Stimulated activated CD4-positive, alpha-beta T cell treated with anti-CD3 and anti-CD28 coated beads, Interleukin-1b, Interleukin-23, amount 100 ng/mL, for 48 hours (primary cell): ENCODE measurements at places on chromosomes 3 and 15.

GRCh38 chr3:197953325-197953724 lies 3.3 kb downstream of the RPL35A start:
- DNase-seq, result no peak

DNA sequence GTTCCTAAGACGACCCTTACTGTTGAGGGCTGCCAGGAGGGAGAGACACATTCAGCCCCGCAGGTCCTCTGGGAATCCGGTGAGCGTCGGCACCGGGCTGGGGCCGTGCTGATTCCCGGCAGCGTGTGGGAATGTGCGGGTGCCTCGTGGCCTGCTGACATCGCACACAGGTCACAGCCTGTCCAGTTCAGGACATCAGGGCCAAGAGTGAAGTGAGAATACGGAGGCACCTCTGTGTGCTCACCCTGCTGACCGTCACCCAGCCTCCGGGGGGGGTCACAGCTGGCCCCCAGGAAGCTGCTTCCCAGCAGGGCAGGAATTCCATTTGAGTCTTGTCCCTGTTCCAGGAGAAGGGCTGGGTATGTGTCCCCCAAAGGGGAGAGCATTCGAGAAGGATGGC lies 53.6 kb downstream of the PGPEP1L start:
- DNase-seq, result no peak

DNA sequence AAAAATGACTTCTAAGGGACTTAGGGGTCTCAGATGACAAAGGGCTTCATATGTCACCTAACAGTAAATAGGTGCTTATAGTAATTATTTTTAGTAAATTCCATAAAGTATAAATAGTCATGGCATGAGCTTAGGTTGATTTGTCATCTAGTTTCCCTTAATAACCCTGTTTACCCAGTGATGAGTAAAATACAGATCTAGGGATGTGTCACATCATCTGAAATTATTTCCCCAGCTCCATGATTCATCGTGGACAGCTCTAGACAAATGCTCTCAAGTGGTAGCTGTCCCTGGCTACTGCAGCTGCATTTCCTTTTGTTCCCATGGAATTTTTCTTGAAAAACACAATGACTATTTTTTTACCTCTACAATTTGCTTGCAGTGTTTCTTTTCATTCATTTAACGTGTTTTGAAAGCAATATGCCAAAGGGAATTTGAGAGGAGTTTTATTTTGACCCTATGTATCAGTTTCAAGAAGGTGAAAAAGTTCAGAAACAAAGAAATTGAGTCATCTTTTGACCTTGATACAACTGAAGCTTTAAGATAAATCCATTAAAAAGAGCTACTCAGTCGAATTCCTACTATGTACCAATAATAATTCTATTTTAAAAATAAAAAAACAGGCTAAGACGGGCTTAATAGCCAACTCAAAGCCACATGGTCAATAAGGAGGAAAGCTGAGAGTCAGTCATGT lies 241.6 kb downstream of the KCNMB2 start:
- no peak for DNase-seq

GRCh38 chr3:18295171-18295920 lies 129.8 kb downstream of the SATB1 start:
- peak; percentile 57 for DNase-seq
